ENCODE measurements at places on chromosomes 1 and 21.

DNA sequence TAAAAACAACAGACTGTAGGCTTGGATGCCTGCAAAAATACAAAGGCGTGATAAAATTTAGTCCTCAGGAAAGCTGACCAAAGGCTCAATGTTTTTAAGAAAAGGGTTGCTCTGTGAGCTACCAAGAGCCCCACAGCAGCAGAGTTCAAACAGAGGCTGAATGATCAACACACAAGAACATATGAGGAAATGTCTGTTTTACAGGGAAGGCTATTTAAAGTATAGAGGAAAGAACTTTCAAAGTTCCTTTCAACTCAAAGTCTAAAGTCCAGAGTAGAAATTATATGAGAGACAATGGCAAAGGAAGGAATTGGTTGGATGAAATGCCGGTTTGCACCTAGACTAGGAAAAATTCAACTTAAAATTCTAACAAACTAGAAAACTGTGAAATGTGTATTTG, 8.6 kb downstream of the CLSTN1 start:
- no peak for DNase-seq

DNA sequence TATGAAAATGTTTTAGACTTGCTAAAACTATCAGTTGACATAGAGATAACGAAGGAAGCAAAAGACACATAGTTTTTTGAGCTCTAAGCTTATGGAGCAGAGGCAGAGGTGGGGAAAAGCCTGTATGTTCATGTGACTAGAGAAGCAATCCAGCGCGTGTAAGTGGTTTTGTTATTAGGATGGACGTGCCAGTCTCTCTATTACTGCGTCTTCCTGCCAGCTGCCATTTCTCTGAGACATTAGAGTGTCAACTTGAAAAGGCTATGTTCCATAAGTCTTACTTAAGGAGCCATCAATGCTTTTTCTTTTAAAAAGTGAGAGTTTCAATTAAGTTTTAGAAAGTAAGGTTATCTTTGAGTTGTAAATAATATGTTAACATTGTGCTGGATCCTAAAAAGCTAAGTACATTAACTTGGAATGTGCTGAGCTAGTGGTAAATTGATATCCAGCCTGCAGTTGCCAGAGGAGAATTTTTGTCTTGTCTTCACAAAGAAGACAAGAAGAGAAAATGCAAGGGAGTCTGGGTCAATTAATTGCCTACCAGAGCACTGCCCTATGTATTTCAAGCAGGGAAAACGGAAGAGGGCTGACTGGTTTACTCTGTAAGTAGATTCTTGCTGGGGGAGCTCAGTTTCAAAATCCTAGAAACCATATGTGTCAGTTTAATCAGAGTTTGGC, 161.8 kb upstream of the B3GALT2 start:
- DNase-seq = no peak

DNA sequence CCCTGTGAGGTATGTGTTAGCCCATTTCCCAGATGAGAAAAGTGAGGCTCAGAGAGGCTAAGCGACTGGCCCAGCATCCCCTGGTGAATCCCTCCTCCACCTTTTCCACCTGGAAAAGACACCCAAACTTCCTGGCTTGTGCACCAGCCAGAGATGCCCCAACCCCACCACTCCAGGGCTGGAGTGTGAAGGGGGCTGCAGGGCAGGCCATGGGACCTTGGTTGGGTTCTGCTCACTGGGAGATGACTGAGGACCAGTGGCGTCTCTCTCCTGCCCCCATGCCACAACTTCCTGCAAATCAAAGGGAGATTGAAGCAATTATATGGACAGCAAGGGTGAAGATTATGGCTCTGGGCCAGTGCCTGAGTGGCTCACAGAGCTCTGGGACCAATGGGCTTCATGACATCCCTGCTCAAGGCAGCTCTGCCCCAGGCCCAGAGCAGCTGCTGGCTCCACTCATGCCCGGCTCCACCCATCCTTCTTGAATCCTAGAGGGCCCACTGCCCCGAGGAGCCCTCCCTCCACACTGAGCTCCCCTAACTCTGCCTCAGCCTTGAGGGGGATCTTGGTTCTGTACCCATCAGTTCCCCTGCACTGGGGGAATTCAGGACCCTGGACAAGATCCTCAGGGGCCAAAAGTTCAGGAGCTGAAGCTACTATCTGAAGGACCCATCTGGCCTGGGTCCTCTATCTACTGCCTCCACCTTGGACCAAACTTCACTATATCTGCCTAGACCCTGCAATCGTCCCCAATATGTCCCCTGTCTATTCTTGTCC, 416.9 kb downstream of the PTPRU start:
- DNase-seq = no peak

- DNase-seq = no peak
Observed at GRCh38 chr1:117809764-117810163, 119.7 kb downstream of the GDAP2 start.

DNA sequence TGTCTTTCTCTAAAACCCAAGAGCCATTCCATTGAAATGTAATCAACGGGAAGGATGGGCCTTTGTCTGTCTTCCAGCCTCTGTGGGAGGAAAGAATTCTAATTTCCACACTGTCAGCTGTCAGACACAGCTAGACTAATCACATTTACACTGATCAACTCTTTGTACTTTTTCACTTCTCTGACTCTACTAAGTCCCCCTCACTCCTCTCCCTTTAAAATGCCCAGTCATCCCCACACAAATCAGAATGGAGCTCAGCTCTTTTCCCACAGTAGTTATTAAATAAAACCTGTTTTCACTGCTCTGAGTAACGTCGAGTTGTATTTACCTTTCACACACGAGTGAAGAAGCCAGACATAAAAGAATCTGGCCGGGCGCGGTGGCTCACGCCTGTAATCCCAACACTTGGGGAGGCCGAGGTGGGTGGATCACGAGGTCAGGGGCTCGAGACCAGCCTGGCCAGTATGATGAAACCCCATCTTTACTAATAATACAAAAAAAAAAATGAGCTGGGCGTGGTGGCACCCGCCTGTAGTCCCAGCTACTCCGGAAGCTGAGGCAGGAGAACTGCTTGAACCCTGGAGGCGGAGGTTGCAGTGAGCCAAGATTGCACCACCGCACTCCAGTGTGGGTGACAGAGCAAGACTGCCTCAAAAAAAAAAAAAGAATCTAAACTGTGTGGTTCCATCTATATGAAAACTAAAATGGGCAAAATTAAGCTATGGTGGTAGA, 13.3 kb downstream of the ZBTB8OS start:
- DNase-seq = no peak

GRCh38 chr1:11946647-11947046, 12.1 kb downstream of the PLOD1 start:
- DNase-seq = no peak

GRCh38 chr1:165281207-165281901, 75.2 kb downstream of the LMX1A start:
- no peak for DNase-seq

DNA sequence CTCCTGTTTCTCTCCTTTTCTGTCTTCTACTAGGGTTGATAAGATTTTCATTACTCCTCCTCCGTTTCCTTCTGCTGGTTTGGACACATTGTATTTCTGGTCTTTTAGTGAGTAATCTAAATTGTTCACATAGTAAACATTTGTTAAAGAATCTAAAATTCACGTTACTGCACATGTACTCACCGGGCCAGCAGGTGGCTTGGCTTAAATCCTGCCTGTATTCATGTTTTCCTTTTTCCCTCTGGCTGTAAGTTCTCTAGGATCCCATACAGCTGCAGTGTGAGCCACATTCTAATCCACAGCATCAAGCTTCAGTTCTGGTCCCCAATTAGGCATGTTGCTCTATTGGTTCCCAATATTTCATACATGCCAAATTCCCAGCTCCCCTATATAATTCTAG, 958.3 kb downstream of the ADGRL2 start:
- no peak for DNase-seq

DNA sequence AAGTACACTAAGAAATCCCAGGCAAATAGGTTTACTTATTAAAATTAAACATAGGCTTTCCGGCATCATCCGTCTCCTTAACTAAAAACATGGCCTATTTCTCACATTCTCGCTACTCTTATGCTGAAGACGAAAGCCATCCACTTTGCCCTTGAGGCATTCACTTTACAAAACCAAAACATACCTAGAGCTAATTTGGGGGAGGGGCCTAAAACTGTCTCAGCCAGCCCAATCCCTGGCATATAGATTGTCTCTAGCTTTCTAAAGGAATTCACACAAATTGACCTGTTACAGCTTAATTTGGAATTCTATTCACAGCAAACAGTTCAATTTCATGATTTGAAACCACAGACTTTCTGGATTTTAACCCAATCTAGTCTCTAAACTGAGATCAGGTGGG, 34.8 kb downstream of the SLC35D1 start:
- no peak for DNase-seq

DNA sequence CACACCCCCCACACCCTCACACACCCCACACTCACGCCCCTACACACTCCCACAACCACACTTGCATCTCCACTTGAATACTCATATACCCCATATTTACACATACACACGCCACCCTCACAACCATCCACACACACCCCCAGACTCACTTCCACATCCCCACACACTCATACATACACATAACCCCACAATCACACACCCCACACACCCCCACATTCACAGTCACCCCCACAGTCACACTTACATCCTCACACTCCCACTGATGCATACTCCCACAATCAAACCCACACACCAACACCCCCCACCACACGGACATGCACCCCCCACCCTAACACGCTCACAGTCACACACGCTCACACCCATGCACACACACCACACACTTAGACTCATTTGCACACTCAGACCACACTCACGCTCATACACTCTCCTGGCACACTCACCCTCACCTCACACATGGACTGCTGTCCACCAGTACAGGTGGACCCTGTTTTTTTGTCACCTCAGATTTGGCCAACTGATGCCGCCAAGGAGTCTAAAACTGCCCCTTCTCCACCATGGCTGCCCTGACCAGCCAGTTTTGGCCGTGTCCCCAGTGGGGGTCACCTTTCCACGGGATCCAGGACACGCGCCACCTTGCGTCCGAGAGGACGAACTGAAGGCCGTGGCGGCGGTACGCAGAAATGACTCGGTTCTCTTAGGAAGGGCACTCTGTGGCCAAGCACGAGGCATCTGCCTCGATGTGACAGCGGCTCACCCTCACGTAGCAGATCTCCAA, 45.3 kb upstream of the EDN2 start:
- DNase-seq = no peak

- no peak for DNase-seq
Observed at GRCh38 chr1:203046984-203047630, 20.8 kb downstream of the PPFIA4 start.

DNA sequence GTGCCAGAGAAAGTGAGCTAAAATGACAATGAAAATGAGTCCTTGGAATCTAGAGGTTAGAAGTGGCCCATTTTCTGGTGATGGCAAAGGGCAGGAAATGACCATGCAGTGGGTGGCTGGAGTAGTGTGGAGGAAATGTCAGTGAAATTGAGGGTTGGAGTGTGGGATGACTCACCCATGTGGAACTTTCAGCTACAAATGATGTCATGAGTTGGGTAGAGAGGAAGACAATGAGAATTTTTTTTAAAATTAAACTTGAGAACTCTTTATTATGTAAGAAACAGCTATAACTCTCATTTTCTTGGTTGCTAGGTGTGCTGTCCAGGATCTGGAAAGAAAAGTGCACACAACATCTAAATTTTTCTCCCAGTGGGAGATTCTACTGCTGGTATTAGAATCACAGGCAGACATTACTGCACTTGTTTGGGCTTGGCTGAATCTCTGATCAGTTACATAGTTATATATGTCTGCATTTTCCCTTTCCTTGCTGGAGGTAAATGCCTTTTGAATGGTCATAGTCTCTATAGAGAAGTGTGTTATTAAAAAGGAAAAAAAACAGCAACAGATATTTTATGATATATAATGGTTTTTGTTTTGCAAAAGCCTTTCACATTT, 56.8 kb upstream of the GNG12 start:
- no peak for DNase-seq

DNA sequence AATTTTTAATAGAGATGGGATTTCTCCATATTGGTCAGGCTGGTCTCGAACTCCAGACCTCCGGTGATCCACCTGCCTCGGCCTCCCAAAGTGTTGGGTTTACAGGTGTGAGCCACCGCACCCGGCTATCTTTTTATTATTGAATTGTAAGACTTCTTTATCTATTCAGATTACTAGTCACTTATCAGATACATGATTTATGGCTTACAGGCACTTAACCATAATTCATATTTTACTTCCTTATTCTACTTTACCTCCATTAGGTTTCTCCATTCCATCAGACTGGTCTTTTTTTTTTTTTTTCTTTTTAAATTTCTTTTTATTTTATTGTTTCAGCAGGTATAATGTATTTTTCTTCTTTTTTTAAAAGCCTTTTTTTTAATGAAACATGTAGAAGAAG, 4.4 kb downstream of the TMEM183A start:
- DNase-seq = no peak

GRCh38 chr21:35779690-35780570, 280.4 kb downstream of the SETD4 start:
- DNase-seq = no peak

GRCh38 chr1:36108314-36108713, 16.7 kb downstream of the COL8A2 start:
- no peak for DNase-seq

- no peak for DNase-seq
Observed at GRCh38 chr1:242467556-242468145, 56.8 kb downstream of the PLD5 start.

DNA sequence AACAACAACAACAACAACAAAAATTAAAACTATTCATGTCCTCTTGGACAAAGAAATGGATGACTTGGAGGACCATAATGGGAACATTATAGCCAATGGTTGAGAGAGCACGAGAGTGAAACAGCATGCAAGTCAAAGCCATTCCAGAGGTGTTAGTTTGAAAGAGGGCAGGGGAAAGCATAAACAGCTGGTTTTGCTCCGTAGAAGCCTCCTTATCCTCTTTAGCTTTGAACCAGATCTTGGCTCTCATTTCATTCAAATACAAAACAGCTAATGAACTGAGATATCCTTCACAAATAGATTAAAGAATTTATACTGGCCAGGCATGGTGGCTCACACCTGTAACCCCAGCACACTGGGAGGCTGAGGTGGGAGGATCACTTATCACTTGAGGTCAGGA, 8.7 kb upstream of the SMG7 start:
- DNase-seq = no peak

- no peak for DNase-seq
Observed at GRCh38 chr1:216483672-216484401, 60.6 kb upstream of the USH2A start.

DNA sequence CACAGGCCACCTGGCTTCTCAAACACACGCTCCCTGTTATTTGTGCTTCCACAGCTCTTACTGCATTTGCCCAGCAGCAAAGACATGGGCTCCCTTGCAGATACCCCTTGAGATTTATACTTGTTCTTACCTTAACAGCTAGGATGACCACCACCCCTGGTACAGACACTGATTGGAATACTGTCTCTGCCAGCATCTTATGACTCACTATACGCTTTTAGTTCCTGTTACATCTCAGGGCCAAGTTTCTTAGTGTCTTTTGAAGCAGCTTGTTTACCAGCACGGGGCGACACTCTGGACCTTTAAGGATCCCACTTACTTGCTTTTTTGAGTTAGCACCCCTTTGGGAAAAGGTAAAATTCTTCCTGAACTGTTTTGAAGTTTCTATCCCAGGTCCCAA, 874.8 kb downstream of the KCNT2 start:
- DNase-seq = no peak

- no peak for DNase-seq
Observed at GRCh38 chr21:33816174-33816573, 99.4 kb downstream of the ATP5PO start.

GRCh38 chr1:162021124-162021523, 2.5 kb downstream of the OLFML2B start:
- no peak for DNase-seq

GRCh38 chr1:54006508-54006907, 11.5 kb downstream of the LDLRAD1 start:
- DNase-seq = no peak

GRCh38 chr1:234701737-234702341, 91.9 kb upstream of the IRF2BP2 start:
- DNase-seq = no peak

Measured in stimulated activated CD4-positive, alpha-beta T cell treated with anti-CD3 and anti-CD28 coated beads, Interleukin-1b, Interleukin-23, amount 100 ng/mL, for 4 hours (primary cell).